Activated naive CD4-positive, alpha-beta T cell treated with anti-CD3 and anti-CD28 coated beads for 36 hours (primary cell): ENCODE measurements at places on chromosomes 11 and 22.
A peak's percentile ranks its signal among the peaks of the same experiment; 100 is the strongest.

DNA sequence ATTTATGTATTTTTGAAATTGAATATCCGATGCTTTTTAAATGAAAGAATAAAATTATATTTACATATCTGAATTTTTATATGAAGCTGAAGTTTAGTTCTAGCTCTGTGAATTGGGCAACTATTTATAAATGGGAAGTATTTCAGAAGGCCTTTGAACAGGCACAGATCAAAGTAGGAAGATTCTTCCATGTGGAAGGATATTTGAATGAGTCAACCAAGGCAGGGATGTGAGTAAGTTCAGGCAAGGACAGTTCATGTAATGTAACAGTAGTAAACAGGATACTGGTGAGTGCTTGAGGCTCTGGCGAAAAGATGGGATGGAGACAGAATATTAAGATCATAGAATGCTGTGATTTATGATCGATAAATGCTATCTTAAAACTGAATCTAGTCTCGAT, 417.8 kb upstream of the CCDC179 start:
- DNase-seq = no peak

- peak; percentile 13 for DNase-seq
Observed at GRCh38 chr11:32385998-32386397, 49.3 kb downstream of the WT1 start.

GRCh38 chr11:36774603-36775002, 176.6 kb upstream of the RAG2 start:
- DNase-seq = no peak

- DNase-seq = no peak
Observed at GRCh38 chr11:132674151-132674550, 858.1 kb downstream of the OPCML start.

- no peak for DNase-seq
Observed at GRCh38 chr11:65065851-65066250, 7.5 kb upstream of the NAALADL1 start.

DNA sequence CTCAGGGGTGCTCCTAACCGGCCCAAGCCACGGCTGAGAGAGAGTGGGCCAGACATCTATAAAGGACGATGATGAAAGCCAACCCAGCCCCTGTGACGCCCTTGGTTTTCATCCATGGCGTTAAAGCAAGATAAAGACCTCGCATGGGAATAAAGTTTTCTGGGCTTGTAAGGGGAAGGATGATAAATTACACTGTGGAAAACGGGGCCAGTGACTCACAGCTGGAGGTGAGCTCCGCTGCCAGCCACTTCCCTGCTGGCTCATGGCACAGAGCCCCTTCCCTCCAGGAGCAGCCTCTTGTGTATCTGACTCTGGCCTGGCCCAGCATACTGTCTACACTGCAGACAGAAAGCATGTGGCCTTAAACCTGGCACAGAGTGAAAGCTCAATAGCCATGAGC, 503.2 kb upstream of the B3GAT1 start:
- no peak for DNase-seq

GRCh38 chr11:47108214-47108613, 68.5 kb downstream of the ARFGAP2 start:
- DNase-seq = no peak

DNA sequence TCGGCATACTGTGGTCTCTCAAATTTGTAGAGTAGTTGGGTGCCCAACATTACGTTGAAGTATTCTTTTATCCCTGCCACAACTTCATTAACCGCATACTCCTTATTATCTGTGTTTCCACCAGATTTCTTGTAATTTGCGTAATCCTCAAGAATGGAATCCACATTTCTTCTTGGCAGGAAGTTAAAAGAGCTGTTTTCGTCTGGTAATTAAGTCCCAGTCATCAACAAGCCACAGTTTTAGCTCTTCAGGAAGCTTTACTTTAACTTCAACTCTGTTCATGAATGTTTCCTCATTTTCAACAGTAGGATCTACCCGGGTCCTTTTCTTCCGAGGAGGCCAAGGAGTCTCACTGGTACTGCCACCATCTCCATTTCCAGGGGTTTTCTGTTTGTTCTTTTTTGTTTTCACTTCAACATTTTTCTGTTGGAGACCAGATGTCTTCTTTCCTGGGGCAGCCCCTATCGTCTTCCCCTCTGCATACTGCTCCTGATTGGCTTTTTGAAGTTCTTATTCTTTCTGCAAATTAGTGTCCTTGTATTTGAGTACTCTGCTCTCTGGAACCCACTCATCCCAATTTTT, 30.3 kb downstream of the PDE3B start:
- DNase-seq = no peak

DNA sequence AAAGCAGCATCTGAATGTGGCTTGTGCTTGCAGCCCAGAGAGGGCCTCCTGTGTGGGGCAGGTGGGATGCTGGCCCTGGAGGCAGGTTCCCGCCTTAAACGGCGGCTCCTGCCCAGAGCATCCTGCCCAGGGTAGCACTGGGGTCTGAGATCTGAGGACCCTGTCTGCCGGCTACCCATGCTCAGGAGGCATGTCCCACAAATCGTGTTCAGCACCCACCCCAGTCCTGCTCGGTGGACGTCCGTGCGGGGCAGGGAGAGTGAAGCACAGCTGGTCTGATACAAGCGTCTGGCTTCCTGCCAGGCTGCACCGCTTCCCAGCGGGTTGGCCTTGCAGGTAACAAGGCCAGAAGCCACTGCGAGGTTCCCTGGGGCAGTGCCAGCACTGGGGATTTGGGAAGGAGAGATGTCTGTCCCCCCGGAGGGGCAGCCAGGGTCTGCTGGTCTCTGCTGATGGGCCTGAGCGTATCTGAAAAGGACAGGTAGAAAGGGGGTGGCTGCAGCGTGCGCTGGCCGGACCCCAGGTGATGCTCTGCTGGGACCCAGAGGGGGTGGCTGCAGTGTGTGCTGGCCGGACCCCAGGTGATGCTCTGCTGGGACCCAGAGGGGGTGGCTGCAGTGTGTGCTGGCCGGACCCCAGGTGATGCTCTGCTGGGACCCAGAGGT, 3.6 kb downstream of the TRABD start:
- DNase-seq = no peak

DNA sequence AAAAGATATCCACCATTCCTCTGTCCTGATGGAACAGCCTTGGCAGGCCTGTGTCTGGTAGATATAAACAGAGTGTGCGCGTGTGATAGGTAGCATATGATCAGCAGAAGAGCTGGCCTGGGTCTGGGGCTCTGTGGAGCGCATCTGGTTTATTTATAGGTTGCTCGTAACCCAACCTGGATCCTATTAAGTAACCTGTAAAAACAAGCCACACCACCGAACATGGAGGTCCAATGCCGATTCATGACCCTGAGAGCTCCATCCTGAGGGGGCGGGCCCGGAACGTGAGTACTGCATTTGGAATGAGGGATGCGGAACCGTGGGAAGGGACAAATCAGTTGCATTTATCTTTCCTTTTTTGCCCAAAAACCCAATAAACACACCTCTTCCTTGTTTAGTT, 31.9 kb upstream of the APOL5 start:
- DNase-seq = no peak
